GM19239 (cell line): ENCODE measurements at places on chromosomes 5 and 9.

GRCh38 chr9:15101095-15101494 lies 190.9 kb upstream of the FREM1 start:
- no peak for DNase-seq

DNA sequence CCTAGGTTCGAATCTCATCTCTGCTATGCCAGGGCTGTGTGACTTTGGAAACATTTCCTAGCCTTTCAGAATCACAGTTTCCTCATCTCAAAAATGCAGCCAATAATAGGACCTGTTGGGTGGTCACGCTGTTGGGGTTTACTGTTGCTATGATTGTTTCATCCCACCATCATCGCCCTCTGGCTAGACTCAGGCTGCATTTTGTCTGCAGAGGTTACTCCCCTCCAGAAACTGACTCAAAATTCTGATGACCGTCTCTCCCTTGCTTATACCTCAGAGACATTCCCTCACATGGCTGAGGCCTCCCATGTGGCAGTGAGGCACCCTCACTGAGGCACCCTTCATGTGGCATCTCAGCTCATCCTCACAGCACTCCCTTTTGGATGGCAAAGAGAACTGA lies 61.6 kb downstream of the COL27A1 start:
- no peak for DNase-seq

- no peak for DNase-seq
Observed at GRCh38 chr5:67195406-67196275, 958 bp downstream of the CD180 start.

DNA sequence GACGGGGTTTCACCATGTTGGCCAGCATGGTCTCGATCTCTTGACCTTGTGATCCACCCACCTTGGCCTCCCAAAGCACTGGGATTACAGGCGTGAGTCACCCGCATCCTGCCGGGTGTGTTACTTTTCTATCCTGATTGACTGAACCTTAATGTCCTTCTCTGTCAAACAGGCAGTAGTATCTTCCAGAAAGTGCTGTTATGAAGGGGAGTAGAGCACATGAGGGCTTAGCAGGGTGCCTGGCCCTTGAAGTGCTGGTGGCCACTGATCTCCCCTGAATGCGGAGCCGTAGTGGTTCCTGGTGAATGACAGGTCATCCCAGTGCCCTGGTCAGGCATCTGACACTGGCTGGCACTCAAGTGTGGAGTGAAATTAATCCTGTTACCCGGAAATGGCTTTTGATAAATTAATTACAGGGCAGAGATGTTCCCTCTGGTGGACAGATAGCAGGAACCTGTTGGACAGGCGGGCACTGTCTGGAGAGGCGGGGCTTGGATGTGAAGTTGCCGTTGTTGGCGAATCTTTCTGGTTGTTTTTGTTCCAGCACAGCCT lies 28.4 kb downstream of the PRRC2B start:
- no peak for DNase-seq

DNA sequence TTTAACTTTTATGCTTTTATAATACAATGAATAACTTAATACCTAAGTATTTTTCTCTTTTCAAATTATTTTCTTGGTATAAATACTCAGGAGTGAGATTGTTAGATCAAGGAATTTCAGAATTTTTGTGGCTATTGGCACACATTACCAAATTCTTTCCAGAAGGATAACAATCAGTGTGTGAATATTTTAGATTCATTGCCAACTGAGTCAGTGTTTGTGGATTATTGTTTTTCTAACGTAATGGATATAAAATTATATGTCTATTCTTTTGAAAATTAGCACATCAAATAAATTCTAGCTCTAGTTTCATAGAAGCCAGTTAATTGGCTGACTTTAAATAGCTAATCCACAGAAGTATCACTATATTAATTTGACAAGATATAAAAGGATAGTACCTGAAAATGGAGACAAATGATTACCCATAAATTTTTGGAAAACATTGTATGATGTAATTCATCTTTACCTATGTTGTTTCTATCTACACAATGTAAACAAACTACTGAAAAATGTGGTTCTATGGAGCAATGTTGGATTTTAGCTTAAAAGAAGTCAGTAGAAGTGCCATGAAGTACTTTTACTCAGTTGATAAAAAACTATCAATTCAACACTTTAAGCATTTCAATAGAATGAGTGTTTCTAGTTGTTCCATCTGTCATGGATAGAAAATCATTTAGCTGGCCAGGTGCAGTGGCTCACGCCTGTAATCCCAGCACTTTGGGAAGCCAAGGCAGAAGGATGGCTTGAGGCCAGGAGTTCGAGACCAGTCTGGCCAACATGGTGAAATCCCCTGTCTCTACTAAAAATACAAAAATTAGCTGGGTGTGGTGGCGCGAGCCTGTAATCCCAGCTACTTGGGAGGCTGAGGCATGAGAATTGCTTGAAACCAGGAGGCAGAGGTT lies 185.1 kb downstream of the ADAMTSL1 start:
- no peak for DNase-seq

GRCh38 chr9:79868567-79869189 lies 296.9 kb downstream of the TLE4 start:
- DNase-seq = no peak
